ENCODE measurements at places on chromosomes 6 and 20.

DNA sequence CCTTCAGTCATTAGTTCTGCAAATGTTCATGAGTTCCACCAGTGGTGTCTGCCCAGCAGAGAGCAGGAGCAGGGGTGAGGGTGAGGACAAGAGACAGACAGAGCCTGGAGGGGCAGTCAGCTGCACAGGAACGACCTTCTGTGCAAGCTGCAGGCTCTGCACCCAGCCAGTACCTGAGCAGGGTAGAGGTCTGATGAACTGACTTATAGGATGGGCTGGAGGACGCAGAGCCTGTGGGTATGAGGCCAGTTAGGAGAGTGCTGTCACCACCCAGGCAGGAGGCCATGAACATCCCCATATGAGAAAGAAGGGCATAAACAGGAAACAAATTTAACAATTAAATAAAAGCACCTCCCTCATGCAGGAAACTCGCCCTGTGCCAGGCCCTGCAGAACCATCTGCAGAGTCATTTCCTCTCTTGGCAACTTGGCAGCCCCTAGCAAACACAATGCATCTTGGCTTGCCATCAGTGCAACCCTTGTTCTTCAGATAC lies 17.9 kb downstream of the C6orf15 start:
- DNase-seq, result no peak

GRCh38 chr20:3183896-3184612 lies 10.7 kb upstream of the LZTS3 start:
- DNase-seq, result no peak

DNA sequence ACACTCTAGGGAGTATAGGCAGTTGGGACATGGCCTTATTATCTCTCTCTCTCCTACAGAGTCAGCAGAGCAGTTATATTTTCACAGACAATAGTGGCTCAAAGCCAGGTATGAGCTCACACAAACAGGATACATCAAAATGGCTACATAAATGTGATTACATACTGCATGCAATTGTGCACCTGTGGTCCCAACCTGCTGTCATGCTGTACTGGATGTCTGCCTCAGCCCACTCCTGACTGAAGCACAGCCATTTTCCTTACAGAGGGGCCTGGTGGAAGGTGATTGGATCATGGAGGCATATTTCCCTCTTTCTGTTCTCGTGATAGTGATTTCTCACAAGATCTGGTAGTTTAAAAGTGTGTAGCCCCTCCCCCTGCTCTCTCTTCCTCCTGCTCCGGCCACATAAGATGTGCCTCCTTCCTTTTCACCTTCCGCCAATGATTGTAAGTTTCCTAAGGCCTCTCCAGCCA lies 37.0 kb upstream of the SAMHD1 start:
- no peak for DNase-seq

- DNase-seq, result peak; percentile 29
Measured at GRCh38 chr6:137218473-137218916, 690 bp downstream of the IFNGR1 start.

DNA sequence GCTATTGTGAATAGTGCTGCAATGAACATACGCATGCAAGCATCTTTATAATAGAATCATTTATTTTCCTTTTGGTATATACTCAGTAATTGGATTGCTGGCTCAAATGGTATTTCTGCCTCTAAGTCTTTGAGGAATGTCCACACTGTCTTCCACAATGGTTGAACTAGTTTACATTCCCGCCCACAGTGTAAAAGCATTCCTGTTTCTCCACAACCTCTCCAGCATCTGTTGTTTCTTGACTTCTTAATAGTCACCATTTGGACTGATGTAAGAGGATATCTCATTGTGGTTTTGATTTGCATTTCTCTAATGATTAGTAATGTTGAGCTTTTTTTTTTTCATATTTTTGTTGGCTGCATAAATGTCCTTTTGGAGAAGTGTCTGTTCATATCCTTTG lies 208.7 kb downstream of the PHF3 start:
- DNase-seq, result no peak

GRCh38 chr6:25088513-25088912 lies 152.8 kb upstream of the RIPOR2 start:
- no peak for DNase-seq

DNA sequence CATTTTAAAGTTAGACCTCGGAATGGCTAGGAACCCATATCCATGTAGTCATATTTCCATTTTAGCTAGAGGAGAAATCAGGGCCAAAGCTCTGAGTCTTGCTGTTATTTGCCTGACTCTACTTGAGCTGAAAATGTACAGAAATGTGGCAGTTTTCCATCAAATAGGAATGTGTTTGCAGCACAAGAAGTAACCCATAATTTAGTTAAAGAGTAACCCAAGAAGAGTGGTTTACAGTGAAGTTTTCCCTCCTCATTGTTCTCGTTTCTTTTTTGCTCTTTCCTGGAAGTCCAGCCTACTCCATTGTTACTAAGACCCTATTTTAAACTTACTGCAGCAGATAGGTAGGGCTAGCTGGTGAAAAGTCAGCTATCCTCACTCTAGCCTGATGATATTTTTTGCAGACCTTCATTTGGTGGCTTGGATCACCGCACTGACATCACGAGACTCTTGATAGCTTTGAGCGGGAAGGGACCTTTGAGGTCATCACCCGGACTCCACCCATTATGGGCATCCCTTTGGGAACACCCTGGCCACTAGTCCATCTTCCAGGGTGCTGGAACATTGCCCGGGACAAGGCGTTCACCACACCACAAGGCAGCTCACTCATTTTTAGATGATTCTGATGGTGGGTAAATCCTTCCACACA lies 28.0 kb upstream of the ADGRF5 start:
- no peak for DNase-seq

DNA sequence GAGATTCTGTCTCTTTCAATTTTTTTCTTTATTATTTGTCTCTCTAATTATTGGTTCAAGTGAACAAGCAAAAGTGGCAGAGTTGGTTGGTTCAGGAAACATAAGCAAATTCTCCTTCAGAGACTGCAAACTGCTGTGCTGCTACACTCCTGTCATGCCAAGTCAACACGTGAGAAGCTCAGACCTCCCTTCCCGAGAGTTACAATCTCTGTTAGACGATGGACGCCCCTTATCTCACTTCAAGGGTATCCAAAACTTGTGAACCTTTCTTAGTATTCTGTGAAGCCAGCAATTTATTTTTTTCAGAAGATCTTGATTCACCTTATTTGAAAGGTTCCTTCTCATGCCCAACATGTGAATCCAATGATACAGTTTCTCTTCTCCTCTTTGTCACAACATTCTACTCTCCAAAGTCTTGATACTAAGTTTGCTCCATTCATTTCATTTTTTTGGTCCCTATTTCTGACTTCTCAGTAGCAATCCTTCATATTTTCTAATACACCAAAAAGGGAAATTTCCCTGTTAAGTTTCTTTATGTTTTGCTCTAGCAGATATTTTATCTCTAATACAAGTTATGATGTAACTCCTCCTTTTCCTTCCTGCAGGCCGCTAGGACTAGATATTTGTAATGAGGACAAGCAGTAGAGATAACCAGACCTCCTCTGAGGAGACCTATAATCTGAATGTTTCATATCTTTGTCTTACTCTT lies 448.8 kb upstream of the CITED2 start:
- no peak for DNase-seq
